Mesothelial cell of epicardium (in vitro differentiated cells): ENCODE measurements at places on chromosomes 4 and X. TPM values are rescaled to one million over a fixed set of nuclear protein-coding genes. Genes with fewer than 3 reads are reported as not detected.
A peak's percentile ranks its signal among the peaks of the same experiment; 100 is the strongest.

DNA sequence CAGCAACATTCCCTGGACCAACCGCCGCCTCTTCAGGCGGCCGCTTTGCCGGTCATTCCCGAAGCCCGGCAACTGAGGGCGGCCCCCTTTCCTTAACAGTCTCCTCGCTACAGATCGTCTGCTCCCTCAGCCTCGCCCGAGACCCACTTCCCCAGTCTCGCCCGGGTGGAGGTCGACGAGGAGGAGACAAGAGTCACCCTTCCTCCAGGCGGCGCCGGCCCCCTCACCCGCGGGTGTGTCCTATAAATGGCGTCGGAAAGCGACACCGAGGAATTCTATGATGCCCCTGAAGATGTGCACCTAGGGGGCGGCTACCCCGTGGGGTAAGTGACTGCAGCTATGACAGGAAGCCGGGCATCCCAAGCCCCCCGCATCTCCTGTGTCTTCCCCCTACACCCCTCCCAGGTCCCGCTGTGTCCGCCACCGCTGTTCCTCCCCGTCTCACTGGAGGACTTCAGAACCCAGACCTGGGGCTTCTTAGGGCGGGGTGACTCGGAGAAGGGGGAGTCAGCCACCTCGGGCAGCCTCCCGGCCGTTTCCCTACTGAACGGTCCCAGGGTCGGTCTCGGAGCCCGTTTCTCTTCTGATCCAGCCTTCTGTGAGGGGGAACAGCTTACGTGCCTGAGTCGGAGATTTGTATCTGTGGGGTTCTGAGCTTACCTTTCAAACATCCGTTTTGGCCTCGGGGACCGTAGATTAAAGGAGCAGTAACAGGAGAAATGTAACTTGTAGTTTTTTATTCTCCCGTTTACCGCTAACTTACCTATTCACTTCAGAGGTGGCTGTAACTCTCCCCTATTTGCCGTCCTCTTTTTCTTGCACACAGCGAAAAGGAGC lies 570 bp downstream of the WDR44 start:
- peak; percentile 23 for DNase-seq

GRCh38 chr4:28557755-28558154 lies 1697.1 kb downstream of the STIM2 start:
- no peak for DNase-seq

- no peak for DNase-seq
Measured at GRCh38 chr4:73341454-73341853, 62.6 kb upstream of the ALB start.

DNA sequence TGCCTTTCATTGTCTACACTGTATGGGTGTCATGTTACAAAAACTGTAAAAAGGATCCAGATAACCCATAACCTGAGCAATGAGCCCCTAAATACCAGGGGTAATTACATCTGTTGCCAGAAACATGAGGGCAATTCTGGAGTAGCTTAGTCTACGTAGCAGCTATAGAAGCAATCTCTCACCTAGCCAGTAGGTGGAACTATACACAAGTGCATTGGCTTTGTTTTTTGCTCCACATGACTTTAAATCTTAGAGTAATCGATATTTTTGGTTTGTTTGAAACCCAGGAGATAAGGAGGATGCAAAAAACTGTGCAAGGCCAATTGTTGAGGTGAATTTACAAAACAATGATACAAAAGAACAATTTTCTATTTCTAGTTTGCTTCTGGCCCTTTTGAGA lies 57.5 kb downstream of the GPR82 start:
- no peak for DNase-seq

GRCh38 chr4:173782660-173783059 lies 252.6 kb upstream of the HAND2 start:
- no peak for DNase-seq

- DNase-seq: no peak
Measured at GRCh38 chr4:15781427-15782095, 3.4 kb downstream of the CD38 start.

DNA sequence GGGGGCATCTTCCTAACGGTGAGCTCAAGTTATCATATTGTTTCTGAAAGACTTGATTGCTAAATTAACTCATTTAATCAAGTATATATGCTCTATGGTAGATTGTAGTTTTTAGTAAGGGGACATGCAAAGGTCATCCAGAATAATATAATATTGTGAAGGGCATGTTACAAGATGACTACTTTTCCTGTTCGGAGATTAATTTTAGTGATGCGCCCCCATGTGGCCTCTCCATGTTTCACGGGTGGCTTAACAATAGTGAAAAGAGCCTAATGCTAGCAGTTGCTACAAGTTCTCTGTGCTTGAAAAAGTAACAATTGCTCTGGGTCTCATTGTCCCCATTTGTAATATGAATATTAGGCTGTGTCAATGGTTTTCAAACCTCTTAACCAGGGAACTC lies 12.2 kb downstream of the SMPX start:
- DNase-seq: no peak

- no peak for DNase-seq
Measured at GRCh38 chrX:29143756-29144155, 556.5 kb downstream of the IL1RAPL1 start.

GRCh38 chrX:39855748-39856129 lies 242.0 kb downstream of the BCOR start:
- DNase-seq: no peak

DNA sequence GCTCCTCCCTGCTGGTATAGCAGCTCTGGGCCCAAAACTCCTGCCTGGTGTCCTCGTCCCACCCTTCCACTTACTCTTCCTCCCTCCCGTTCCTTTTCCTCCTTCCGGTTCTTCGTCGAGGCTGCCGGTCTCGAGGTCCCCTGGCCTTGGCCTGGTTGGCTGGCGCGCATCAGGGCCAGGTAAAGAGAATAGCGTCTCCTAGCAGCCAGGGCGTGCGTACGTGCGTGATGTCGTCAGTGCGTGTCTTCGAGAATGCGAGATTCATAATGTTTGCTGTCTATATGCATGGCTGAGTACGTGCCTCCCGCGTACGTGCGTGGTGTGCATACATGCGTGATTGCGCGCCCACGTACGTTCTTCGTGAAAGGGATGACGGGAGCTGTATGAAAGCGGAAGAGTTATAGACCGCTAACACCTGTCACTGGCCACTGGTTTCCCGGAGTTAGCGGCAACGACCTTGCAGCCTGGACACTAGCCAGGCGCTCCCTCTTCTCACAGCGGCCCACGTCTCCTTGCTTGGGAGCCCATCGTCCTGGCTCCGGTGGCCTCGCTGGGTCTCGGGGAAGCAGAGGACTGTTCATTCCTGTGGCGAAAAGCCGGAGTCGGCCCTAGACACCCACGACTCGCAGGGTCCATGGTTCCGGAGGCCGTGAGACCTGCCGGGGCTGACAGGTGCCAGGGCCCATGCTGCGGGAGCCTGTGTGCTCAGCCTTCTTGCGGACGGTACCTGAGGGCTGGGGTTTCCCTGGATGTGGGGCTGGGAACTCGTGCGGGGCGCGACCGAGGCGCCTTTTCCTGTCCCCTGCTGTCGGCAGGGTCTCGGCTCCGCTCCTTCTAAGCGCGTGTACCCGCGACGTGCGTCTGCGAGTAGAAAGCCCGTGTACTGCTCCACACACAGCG lies at the start of gene EOLA1:
EOLA1 (plus strand) TSS at position 392 of the 900 bp plus-strand sequence. CDS start 4,619 bp downstream, outside the sequence.
- no peak for DNase-seq

DNA sequence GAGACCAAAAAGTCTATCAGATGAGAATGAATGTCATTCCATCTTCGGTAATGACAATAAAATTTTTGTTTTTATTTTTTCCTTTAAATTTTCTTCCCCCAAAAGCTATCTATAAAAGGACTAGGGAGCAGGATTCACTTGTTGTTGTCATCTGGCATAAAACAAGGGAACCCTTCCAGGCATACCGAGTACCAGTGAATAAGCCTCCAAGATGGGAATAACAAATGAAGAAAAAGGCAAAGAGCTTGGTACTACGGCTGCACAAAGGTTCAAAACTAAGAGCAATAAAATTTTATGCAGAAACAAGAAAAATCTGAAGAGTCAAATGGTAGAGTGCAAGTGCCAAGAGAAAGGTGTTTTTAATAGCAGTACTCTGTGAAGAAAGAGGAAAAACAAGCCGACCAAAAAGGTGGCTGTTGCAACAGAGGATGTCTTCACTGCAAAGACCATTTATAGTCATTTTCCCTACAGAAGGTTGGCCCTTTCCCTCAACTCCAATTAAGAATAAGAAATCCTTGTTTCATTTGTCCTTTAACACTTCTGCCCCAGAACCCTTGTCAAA lies 25.8 kb downstream of the PPP3CA start:
- no peak for DNase-seq

- no peak for DNase-seq
Measured at GRCh38 chr4:93605163-93605562, 223.4 kb upstream of the ATOH1 start.

Gene LANCL3
- 0.13 to 0.18 TPM (median 0.14 TPM) in 3 replicates for total RNA-seq

Gene ADH7
- not detected in 3 replicates for total RNA-seq
